ENCODE measurements at places on chromosomes 12 and 14.

DNA sequence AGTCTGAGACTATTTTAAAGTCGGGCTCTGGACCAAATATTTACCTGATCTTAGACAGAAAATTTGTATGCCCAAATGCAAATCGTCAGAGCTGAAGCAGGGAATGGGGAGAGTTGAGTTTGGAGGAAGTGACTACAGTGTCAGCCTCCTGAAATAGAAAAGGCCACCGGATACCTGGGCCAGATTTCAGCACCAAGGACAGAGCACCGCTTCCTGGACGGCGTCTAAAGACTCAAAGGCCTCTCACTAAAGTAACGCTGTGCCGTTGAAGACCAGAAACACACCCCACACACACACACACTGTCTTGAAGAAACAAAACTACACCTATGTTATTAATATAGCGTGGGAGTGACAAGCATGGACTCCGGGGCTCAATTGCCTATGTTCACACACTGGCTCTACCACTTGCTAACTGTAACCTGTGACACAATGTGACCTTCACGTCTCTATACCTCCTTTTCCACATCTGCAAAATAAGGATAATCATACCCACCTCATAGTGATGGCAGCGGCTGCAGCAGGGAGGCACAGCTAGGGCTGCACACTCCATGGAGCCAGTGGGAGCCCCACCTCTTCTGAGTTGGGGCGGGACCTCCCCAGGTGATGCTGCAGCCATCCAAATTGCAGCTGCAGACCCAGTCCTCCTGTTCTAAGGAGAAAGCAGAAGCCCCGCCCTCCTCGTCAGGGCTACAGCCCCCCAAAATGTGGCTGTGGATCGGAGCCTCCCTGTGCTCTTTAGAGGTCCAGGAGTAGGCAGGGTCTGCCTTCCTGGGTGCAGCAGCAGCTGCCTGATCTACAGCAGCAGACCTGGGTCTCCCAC is 35.6 kb downstream of the KRT76 start:
- DNase-seq: peak; percentile 29

GRCh38 chr12:31119803-31120211 is 46.1 kb downstream of the DDX11 start:
- no peak for DNase-seq

- DNase-seq: no peak
Measured at GRCh38 chr14:94473666-94474410, 2.2 kb downstream of the SERPINA9 start.

DNA sequence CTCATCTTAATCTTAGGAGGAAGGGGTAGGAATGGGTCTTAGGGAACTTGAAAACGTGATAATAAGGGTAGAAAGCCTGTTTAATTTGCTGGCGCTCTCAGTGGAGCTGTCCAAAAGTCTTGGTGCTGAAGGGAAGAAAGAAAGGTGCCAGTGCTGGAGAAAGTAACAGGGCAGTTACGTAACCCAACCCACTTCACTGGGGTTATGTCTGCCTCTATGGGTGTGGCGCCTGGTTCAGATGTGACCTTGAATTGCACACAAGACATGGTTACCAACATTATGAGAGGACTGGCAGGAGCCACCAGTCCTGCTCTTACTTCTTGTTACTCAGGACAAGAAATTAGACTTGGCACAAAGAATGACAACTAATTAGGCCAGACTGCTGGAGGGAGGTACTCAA is 18.6 kb upstream of the GPATCH2L start:
- DNase-seq: no peak

GRCh38 chr12:17015501-17015900 is 409.5 kb upstream of the LMO3 start:
- no peak for DNase-seq

DNA sequence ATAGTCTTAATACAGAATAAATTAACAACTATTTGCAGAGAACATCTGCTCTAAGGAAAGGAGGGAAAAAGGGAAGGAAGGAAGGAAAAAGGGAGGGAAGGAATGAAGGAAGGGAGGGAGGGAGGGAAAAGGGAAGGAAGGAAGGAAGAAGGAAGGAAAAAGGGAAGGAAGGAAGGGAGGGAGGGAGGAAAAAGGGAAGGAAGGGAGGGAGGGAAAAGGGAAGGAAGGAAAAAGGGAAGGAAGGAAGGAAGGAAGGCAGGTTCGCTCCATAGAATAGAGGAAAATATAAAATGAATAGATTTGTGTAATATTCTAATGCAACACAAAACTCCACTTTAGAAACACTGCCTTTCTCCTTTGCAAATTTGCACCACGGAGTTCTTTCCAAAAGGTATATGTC is 16.6 kb downstream of the KICS2 start:
- no peak for DNase-seq

DNA sequence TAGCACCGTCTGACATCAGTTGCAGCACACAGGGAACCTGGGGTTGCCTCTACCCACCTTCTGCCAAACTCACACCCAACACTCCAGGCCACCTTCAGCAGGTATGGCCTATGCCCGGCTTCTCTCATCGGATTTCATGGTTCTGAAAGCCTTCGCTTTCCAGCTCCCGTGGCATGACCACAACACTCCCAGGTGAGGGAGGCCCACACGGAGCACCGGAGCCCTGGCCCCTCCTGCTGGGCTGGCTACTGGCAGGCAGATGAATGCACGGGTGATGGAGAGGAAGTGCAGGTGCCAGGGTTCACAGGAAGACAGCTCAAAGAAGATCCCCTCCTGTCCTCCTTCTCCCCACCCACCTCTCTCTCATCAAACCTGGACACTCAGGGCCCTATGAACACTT is 37.2 kb downstream of the CACNA2D4 start:
- DNase-seq: peak; percentile 1

- no peak for DNase-seq
Measured at GRCh38 chr12:42886160-42886559, 296.6 kb upstream of the PRICKLE1 start.

DNA sequence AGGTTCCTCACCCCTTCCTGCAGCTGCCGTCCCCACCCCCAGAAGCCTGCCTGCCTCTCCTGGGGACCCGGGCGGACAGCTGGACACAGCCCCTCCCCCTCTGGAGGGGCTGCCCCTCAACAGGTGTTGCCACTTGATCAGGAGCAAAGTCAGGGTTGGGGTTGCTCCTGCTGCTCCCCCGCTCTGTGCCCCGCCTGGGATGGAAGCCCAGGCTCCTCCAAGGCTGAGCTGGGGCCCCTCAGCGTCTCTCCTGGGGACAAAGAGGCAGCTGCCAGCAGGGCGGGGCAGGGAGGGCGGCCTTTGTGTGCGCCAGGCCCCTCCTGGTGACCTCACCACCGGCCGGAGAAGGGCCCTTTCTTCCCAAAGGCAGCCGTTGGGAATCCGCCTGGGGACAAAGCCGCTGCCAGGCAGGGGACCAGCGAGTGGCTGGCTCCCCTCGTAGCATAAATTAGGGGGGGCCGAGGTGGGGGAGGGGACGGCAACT is 13.7 kb downstream of the TRMT61A start:
- DNase-seq: no peak

DNA sequence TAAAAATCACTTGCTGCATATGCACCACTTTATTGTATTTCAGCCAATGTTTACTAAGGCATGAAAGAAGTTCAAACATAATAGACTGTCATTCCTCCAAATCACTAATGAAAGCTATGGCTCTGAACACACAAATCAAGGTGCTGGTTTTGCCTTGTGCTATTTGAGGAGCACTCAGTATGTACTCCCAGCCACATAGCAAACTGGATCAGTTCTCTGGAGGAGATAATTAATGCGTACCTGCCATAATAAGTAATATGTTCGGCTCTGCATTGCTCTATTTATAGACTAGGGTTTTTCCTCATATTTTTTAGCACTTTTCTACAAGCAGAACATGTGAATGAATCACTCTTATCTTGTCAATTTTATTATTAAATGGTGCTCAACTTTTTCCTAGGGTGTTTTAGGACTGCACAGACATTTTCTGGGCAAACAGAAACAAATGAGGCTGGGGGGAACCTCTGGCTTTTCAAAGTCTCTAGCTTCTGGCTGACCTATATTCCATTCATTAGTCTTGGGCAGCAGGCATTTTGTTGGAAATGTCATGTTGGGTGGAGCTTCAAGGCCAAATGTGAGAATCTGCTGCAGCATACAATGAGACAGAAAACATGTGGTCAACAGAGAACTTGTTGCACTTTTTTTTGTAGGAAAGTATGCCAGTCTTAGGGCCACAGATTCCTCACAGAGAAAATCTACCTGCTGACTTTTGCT is 88.4 kb downstream of the GRIP1 start:
- no peak for DNase-seq

GRCh38 chr12:95877622-95878021 is 18.9 kb downstream of the SNRPF start:
- DNase-seq: no peak

GRCh38 chr12:94663702-94664101 is 13.3 kb upstream of the TMCC3 start:
- no peak for DNase-seq

GRCh38 chr12:105921872-105922669 is 216.7 kb downstream of the NUAK1 start:
- no peak for DNase-seq

DNA sequence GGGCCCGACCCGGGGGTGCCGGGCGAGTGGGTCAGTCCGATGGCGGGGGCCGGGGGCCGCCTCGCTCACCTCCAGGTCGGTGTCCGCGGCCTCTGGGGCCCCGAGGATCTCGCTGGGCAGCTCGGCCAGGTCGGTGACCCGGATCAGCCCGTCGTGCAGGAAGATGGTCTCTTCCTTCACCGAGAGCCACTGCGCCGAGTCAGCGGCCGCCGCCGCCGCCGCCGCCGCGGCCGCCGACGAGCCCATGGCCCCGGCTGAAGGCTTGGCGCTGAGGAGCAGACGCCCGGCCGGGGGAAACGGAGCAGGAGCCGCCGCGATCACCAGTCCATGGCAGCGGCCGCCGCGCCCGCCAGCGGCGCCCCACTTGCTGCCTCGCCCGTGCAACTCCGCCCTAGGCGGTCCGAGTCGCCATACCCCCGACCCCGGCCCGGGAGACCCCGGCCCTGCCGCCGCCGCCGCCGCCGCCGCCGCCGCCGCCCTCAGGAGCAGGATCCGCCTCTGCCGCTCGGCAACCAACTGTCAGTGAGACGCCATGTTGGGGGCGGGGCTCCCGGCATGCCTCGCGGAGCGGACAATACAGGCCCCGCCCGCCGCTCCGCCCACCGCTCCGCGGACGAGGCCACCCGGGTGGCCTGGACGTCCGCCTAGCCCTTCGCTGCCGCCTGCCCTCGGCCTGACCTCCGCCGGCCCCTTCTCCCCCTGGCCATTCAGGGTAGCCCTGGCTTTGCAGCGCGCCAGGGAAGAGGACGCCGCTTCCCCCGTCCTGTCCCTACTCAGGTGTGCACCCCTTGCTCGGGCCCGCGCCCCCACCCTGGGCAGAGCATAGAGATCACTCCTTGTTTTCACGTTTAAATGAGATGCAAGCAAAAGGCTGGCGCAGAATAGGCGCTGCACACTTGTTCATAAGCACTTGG is at the start of gene HECTD4:
TSS of gene HECTD4 (minus strand) at position 549 of the 914 bp plus-strand sequence. CDS start at position 246, 303 bp downstream.
- peak; percentile 84 for DNase-seq

GRCh38 chr12:68934392-68934791 is 1.4 kb upstream of the CPM start:
- DNase-seq: no peak

GRCh38 chr12:8629486-8630033 is 16.9 kb upstream of the AICDA start:
- no peak for DNase-seq

DNA sequence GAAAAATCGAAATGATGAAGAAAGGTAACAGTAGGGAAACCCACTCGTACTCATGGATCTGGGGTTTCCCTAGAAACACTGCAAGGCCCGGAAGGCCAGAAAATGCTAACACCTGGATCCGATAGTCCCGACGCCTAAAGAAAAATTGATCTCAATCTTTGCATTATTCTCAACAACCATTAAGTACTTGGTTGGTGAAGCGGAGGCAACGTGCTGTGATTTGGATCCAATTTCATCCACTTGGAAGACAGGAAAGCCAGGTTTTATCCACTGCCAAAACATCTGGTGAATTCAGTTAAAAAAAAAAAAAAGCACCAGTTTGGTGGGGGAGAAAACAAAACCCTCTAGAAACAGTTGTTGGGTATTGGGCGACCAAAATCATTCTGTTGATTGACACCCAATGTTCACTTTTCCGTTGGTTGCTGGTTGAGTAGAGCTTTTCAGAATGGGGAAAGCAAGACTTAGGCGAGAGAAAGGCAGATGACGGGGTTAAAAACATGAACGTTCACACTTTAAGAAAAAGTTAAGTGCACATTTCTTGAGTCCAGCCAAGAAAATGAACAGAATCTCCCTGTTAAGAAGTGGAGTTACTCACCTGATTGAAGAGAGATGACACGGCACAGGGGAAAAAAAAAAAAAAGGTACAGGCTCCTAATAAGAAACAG is 41.9 kb upstream of the MED13L start:
- DNase-seq: no peak

DNA sequence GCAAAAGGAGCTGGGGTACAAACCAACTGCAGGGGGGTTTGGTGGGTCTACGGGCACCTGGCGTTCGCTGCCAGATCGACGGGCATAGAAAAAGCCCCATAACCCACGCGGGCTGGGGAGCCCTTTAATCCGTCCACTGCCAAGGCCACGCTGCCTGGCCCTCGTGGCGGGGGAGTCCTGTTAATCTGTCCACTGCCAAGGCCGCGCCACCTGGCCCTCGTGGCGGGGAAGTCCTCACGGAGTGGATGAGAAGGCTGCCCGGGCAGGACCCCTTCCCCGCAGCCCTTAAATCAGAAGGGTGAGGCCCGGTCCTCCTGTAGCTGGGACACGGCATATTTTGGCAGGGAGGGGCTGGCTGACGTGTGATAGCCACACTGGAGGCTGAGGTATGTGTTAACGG is 86.1 kb downstream of the NOC4L start:
- DNase-seq: no peak

GRCh38 chr12:116534311-116535121 is 24.7 kb upstream of the MAP1LC3B2 start:
- no peak for DNase-seq

DNA sequence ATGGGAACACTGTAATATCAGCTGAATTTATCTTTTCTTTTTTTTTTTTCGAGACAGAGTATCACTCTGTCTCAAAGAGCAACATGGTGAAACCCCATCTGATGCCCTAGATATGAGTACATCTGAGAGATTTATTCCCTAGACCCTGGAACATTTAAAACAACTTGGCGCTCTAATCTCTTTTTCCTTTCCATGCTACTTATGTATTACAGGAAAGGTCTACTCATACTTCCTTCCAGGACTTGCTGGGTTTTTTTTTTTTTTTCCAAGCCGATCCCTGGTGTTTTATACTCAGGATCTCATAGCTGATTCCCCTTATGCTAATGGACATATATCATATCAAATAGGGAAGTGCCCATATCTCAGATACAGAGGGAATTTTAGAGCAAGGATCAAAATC is 83.1 kb downstream of the MAPKAPK5 start:
- no peak for DNase-seq

GRCh38 chr12:105945880-105946279 is 192.9 kb downstream of the NUAK1 start:
- DNase-seq: no peak

DNA sequence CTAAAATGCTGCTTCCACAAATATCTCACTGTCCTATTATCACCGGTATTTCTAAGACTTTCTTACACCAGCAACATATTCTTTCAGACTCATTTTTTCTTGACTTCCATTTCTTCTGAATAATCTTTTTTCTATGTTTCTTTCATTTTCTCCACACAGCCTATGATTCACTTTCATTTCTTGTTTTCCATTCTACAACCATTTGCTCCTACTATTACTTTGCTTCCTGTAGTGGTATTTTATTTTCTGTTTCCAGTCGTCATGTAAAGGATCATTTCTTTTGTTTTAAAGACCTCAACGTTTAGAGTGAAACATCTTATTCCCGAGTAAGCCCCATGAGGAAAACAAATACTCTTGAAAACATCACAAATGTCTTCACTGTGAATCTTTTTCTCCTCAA is 182.2 kb upstream of the MDGA2 start:
- DNase-seq: no peak

All from activated CD4-positive, alpha-beta T cell treated with anti-CD3 and anti-CD28 coated beads for 1 hour (primary cell).